ENCODE measurements at places on chromosomes 13 and 19.

GRCh38 chr19:5193192-5193591 lies 147.4 kb downstream of the PTPRS start:
- no peak for DNase-seq

DNA sequence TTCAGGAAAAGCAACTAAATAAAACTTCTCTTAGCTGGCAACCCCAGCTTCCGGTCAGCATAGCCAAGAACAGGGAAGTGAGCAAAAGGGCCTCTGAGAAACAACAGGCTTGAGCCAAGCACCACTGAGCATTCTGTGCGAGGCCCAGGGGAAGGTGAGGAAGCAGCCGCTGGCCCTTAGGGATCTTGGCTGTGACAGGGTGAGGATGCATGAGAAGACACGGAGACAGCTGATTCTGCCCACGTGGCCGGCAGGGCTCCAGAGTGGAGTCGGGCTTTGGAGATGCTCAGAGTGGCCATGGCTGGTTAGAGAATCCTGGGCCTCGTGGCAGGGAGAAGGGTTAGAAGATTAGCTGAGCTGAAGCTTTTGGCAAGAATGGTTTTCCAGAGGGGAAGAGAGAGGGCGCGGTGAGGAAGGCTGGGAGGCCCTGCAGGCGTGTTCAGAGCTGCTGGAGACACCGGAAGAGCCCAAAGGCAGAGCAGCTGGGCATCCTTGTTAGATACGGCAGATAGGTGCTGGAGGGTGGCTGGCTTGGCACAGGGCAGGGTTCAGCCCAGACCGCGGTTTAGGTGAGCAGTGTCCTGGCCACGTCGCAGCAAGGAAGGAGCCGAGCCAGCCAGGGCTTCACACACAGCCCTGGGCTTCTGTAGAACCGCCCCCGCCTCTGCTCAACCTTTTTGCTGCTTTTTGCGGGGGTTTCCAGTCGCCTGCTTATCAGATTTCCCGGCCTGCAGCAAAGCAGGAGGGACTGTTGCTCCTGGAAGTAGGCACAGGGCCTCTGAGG lies 17.3 kb downstream of the UPF1 start:
- no peak for DNase-seq

DNA sequence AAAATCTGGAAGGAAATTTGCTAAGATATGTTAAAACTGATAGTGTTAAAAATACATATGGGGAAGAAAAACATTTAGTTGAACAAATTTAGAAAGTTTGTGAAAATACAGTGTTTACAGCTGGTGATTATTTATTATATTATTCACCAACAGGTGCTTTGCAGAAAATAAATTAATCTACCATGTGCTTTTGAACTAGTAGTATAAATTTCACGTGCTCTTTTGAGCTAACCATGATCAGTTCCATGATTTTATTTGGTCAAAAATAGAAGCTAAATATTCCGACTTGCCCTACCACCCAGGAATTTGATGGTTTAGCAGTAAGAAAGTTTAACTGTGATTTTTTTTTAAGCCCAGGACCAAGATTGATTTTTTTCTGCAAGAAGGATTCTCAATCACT lies 113.3 kb downstream of the SPRY2 start:
- DNase-seq: no peak

DNA sequence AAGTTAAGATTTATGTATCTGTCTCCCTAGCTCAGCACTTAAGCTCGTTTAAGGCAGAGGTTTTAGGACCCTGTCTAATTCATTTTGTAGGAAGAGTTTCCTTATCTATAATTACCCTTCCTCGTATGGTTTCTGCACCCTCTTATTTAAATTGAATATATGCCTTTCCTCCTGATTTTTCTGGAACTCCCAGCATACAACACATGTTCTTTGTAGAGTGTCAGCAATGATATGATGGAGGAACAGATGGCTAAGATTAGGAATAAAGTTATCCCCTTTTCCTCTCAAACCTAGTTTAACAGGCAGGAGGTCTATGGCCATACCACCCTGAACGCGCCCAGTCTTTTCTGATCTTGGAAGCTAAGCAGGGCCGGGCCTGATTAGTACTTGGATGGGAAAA lies 359.5 kb downstream of the PCDH17 start:
- no peak for DNase-seq

DNA sequence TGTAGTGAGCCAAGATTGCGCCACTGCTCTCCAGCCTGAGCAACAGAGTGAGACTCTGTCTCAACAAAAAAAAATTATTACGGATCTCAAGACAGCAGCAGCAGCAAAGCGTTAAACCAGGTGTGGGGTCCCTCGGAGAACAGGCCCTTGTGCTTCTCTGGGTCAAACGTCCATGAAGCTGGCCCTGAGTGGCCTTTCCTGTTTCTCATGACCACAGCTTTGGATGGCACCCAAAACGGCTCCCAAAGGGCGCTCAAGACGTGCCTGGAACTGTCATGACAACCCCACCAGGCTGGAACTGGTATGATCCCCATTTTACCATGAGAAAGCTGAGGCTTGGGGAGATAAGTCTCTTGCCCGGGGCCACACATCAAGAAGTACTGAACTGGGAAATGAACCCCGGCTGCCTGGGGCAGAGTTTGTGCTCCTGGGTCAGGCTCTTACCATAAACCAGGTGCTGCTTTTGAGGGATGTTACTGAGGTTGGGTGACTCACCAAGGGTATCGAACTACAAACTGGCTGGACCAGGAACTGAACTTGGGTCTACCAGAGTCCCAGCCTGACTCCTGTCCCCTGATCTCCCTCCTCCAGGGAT lies 11.6 kb upstream of the SAMD1 start:
- no peak for DNase-seq
